Effector memory CD8-positive, alpha-beta T cell (primary cell): ENCODE measurements at places on chromosomes 5 and 9.

- no peak for DNase-seq
Measured at GRCh38 chr5:109476292-109476691, 66.5 kb upstream of the PJA2 start.

DNA sequence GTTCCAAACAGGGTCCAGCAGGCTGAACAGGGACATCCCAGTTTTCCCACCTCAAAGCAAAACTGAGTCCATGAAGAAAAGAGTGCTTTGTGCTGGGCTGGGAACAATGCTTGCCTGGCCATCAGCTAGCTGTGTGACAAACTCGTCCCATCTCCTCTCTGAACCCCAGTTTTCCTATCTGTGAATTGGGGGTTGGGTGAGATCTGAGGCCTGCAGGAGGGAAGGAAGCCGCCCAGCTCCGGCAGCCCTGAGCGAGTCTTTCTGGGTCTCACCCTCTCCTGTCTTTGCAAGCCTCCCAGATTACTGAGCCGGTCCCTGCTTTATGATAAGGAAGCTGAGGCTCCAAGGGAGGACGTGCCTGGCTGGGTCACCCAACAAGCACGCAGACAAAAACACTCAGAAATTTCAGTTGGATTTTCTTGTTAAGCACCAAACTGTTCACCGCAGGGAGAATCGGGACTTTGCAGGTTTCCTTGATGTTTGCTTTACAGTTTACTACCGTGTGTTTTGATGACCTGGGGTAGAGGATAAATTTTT, 82.6 kb upstream of the LMX1B start:
- no peak for DNase-seq

GRCh38 chr5:170630711-170631141, 126.9 kb downstream of the KCNIP1 start:
- no peak for DNase-seq

DNA sequence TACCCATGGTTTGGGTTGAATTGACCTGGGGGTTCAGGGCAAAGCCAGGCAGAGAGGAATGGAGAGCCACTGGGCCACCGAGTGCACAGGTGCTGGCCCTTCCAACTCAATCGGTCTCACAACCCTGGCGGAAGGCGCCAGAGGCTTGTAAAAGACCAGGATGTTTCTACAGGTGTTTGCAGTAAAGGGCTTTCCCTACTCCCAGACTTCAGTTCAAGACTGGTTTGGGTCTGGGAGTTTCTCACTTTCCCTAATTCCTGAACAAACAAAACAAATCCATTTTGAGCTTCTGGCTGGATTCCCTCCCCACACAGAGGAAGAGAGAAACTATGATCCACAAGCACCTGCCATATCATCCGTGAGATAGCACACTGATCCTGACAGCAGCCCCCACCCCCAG, 125.2 kb upstream of the KLF4 start:
- DNase-seq: no peak

- DNase-seq: no peak
Measured at GRCh38 chr9:70043285-70043684, 363 bp upstream of the MAMDC2 start.

GRCh38 chr9:71025728-71026127, 95.7 kb downstream of the TRPM3 start:
- no peak for DNase-seq

DNA sequence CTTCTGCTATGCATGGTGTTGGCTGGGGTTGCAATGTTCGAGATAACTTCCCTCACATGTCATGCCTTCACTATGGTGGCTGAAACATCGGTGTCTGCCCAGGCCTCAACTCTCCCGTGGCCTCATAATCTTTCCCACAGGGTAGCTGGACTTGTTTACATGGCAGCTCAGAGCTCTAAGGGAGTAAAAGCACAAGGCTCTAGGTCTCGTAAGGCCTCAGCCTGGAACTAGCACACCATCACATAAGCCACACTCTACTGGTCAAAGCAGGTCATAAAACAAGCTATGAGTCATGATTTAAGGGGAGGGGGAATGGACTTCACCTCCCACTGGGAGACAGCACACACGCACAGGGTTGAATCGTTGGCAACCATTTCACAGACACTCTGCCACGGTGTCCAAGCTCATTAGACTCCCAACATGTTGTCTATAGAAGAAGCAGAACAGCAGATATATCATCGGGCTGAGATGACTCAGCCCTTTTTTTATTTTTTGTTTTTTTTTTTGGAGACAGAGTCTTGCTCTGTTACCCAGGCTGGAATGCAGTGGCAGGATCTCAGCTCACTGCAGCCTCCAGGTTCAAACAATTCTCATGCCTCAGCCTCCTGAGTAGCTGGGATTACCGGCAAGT, 66.8 kb upstream of the IL17B start:
- DNase-seq: no peak

- no peak for DNase-seq
Measured at GRCh38 chr9:114953959-114954358, 23.6 kb upstream of the TNFSF8 start.

GRCh38 chr9:84152204-84152603, 171.6 kb downstream of the RMI1 start:
- DNase-seq: no peak

DNA sequence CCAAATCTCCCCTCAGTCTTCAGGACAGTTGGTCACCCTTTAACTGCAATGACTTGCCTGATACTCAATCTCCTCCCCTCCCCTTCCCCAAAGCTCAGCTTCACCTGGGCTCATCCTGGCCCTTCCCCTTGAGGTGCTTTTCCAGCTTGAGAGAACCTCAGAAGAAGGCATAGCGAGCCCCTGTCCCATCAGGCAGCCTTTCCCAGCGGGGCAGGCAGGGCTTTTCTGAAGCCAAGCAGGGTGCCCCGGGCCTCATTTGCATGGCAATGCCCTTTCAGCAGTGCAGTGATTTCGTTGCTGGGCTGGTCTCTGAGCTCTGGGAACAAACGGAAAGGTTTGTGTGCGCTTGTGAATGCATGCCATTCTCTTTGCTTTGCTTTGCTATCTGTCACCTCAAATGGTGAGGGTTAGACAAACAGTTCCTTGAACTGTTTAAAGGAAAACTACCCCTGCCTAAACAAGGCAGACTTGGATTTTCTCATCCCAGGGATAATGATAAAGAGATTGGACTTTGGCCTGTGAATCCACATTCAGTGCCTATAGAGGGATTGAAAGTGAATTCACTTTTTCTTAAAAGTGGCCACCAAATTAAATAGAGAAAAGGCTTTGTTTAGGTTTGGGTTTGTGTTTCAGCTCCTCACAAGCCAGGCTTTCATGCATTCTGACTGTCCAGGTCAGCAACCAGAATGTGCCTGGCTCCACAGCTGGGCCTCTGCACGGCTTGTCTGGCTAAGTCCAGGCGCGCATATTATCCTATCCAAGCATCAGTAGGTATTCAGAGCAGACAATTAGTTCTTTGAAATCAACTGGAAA, 165.3 kb downstream of the ZNF608 start:
- no peak for DNase-seq

GRCh38 chr9:93308158-93308602, 124.2 kb downstream of the WNK2 start:
- no peak for DNase-seq

DNA sequence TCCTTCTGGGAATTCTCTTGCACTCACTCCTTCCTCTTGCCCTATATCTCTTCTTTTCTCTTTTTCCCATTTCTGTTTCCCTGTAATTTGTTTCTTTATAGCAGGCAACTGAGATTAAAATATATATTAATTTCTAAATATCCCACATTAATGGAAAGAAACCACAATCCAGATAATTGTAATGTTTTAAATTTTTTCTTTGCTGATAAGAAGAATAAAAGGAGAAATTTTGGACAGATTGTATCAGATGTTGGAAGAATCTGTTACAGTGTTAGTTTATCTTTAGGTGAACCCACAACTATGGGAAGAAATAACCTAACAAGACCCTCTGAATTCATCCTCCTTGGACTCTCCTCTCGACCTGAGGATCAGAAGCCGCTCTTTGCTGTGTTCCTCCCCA, at the start of gene OR1L1:
Gene OR1L1, plus strand, starts transcription at position 301 of the 400 bp plus-strand sequence. Its CDS starts 0 bp downstream, at position 301.
- no peak for DNase-seq

GRCh38 chr9:136563646-136564325, 17.9 kb upstream of the NOTCH1 start:
- no peak for DNase-seq

DNA sequence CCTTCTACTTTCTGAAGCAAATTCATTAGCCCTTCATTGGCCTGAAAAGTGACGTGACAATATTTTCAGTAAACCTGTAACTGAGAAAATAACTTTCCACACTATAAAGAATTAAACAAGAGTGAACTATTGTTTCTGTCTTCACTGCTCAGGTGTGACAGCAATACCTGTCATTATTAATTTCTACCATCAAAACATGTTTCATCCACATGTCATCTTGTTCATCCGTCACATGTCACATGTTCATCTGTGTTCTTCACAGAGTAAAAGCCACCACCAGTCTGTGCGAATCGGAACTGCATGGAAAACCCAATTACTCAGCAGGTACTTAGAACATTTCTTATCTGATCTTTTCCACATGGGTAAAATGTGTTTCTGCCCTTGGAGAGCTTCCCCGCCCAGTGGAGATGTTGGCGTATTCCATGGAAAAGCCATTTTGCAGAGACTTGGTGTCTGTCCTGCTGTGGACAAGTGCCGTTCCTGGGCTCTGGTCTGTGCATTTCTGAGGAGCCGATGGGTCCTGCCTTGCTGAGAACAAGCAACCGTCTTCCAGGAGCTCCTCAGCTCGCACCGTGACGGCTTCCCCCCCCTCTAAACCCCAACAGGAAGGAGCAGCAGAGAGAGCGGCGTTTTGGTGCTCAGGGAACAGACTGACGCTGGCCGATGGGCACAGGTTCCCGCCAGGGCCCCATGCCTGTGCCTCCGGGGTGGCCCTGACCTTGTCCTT, 10.6 kb upstream of the EXOC3 start:
- DNase-seq: no peak

GRCh38 chr5:89016741-89017303, 133.8 kb upstream of the MEF2C start:
- no peak for DNase-seq

DNA sequence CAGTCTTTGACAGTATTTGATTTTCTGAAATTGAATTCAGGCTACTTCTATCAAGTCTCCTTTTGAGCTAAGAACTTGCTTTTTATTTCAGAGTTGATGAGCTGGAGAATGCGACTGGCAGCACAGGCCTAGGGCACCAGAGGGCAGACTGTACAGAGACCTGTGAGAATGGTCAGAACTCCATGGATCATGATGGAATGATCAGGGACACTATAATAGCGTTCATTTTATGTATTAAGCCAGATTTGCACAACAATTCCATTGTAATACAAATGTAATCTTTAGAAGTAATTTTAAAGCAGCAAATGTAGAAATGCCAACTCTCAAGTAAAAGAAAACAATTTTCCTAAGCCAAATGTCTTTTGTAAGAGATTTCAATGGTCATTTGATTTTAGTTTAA, 902.4 kb downstream of the NR2F1-AS1 start:
- no peak for DNase-seq

DNA sequence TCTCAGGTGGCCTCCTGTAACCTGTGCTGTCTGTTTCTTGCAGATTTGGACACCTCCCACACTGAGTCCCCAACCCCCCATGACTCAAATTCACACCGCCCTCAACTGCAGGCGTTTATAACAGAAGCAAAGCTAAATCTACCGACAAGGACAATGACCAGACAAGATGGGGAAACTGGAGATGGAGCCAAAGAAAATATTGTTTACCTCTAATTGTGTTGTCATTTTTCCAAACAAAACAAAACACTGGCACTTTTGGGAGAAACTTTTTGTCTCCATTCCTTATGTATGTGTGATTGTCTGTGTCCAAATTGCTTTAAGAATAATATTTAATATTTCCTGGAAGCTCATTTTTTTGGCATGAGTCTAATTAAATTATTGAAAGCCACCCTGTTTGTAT, 314.8 kb downstream of the ARHGEF28 start:
- no peak for DNase-seq

GRCh38 chr9:33662871-33663270, 132.5 kb upstream of the PRSS3 start:
- no peak for DNase-seq

DNA sequence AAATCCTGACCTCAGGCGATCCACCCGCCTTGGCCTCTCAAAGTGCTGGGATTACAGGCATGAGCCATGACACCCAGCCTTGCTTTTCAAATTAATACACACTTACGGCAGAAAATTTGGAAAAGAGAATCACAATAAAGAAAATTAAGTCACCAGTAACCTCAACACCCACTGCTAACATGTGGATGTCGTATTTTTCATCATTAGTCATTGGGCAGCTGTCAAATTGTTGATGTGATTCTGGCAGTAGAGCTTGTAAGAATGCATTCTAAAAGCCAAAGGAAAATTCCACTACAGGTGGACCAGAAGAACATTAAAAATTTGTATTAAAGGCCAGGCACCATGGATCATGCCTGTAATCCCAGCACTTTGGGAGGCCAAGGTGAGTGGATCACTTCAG, 237.3 kb upstream of the TUT7 start:
- no peak for DNase-seq

GRCh38 chr5:129459777-129460671, at the start of gene ADAMTS19:
ADAMTS19 (plus strand) TSS chr5:129460298; CDS start chr5:129460392, 94 bp downstream.
- DNase-seq: no peak
